ENCODE measurements at places on chromosomes 6 and 20.

DNA sequence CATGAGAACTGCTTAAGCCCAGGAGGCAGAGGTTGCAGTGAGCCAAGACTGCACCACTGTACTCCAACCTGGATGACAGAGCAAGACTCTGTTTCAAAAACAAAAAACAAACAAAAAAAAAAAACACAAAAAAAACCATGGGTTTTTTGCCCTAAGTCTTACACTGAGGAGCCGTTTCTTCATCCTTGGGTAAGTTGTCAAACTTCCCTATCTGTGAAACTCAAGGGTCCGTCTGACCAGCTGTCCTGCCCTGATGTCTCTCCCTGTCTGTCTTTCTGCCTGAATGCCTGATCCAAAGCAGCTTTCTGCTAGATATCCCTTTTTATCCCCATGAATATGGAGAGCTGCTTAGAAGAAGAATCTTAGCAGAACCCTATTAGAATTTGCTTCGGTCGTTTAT is 41.3 kb upstream of the CLDN20 start:
- no peak for DNase-seq

GRCh38 chr20:42688576-42688975 is 501.1 kb downstream of the PTPRT start:
- no peak for DNase-seq

DNA sequence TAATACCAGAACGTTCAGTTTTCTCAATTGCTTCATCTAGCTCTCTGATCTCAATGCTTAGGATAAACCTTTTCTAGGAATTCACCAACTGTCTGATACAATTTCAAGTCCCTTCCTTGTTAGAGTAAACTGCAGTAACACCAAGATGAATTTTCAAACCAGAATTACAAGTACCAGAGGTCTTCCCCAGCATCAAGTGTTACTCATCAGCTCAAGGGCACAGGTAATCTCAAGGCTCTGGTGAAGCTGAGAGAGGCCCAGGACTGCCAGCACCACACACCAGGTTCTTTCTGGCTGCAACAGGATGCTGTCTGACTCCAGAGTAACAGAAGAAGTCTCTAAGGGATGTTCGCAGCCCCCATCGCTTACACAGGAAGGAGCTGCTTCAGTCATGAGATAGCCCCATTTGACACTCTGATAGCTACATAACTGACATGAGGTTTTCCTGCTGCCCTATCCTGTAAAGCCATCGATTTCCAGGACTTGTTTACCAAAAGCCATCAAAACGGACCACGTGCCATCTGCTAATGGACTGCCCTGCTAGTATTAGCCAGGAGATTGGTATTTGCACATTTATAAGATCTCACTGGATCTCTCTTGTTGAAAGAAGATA is 549.4 kb downstream of the UTRN start:
- DNase-seq: no peak

- no peak for DNase-seq
Observed at GRCh38 chr20:45779011-45779915, 12.4 kb downstream of the WFDC3 start.

DNA sequence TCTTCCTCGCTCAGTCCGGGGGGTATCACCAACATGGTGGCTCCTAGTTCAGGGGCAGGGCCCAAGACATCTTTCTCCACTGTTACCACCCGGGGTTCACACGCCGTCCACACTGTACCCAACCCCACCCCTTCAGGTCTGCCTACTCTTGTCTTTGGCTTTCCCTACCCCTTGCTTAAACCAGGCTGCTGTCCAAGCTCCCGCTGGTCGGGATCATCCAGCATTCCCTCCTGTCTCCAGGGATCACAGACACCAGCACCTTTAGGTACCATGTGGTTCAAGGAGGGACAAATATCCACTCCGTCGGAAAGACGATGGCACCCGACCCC is 395 bp downstream of the NELFE start:
- no peak for DNase-seq

DNA sequence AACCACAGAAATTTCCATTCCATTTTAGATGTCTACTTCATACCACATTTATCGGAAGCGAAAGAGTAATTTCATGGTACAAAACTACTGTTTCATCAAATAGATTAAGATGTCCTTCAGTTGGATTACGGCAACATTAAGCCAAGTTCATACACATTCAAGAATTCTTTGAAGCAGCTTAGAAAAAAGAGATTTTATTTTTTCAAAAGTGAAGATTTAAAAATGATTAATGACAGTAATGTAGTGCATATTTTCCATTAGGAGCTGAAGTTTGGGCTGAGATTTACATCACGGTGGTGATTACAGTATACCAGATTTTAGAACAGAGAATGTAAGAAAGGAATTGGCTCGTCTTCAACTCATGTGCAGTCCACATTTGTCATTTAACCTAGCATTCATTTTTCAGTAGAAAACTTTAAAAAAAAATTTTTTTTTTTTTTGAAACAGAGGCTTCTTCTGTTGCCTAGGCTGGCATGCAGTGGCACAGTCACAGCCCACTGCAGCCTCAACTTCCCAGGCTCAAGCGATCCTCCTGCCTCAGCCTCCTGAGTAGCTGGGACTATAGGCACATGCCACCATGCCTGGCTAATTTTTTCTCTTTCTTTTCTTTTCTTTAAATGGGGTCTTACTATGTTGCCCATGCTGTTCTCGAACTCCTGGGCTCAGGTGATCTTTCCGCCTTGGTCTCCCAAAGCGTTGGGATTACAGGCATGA is 1.9 kb downstream of the SYNJ2 start:
- DNase-seq: no peak

GRCh38 chr20:7291323-7291943 is 523.9 kb downstream of the BMP2 start:
- DNase-seq: no peak

GRCh38 chr6:167936051-167936450 is 61.4 kb upstream of the KIF25 start:
- no peak for DNase-seq

DNA sequence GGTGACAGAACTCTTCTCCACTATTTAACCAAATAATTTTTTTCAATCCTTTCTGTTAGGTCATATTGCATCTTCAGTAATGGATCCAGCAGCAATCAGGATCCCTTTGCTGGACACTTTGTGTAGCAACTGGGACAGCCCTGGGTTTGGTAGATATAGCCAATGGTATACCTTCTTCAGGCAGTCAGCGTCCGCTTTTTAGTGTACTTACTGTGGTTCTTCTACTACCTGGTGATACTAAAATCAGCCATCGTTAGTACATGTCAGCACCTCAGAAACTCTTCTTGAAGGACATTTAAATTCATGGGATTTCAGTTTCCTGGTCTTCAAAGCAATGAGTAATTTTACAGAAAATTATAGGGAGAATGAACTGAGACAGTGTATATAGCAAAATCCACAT is 93.5 kb downstream of the ADGRG6 start:
- no peak for DNase-seq

GRCh38 chr20:7843613-7844012 is 96.6 kb downstream of the HAO1 start:
- no peak for DNase-seq

DNA sequence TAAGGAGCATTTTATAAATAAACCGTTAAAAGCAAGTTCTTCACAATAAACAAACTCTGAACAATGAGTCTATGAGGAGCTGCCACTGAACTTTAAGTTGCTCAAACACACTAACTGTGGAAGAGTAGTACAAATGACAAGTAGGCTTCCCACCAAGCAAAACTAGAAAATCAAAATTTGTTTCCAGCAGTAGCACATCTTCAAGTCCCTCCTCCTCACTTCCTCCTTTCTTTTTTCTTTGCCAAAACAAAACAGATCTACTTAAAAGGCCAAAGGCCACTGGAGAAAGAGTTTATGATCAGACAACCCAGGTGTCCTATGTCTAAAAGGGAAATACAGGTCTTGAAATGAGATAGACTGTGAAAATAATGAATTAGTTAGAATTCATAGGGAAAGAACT is 17.1 kb upstream of the FAM135A start:
- DNase-seq: no peak

DNA sequence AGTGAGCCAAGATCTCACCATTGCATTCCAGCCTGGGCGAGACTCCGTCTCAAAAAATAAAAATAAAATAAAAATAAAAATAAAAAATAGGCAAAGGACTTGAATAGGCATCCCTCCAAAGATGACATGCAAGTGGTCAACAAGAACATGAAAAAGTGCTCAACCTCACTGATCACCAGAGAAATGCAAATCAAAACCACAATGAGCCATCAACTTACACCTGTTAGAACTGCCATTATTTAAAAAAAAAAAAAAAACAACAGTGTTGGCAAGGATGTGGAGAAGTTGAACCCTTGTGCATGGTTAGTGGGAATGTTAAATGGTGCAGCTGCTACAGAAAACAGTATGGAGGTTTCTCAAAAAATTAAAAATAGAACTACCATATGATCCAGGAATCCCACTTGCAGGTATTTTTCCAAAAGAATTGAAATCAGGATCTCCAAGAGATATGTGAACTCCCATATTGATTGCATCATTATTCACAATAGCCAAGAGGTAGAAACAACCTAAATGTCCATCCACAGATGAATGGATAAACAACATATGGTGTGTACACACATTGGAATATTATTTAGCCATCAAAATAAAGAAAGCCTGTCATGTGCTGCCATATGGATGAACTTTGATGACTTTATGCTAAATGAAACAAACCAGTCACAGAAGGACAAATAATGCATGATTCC is 2.8 kb downstream of the C20orf203 start:
- DNase-seq: no peak

GRCh38 chr6:36739947-36740817 is 42.6 kb downstream of the RAB44 start:
- DNase-seq: no peak

- no peak for DNase-seq
Observed at GRCh38 chr6:27043244-27043643, 204.3 kb upstream of the PRSS16 start.

- no peak for DNase-seq
Observed at GRCh38 chr6:157034436-157035230, 257.5 kb downstream of the ARID1B start.

- no peak for DNase-seq
Observed at GRCh38 chr6:99178168-99178567, 171.3 kb downstream of the FAXC start.

DNA sequence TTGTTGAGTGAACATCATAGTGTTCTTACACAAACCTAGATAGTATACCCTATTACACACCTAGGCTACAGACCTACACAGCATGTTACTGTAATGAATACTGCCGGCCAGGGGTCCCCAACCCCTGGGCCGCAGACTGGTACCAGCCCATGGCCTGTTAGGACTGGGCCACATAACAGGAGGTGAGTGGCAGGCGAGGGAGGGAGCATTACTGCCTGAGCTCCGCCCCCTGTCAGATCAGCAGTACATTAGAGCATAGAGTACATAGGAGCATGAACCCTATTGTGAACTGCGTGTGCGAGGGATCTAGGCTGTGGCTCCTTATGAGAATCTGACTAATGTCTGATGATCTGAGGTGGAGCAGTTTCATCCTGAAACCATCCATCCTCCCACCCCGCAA is 126.3 kb downstream of the PRND start:
- no peak for DNase-seq

GRCh38 chr6:93676581-93676980 is 257.2 kb upstream of the EPHA7 start:
- DNase-seq: no peak

DNA sequence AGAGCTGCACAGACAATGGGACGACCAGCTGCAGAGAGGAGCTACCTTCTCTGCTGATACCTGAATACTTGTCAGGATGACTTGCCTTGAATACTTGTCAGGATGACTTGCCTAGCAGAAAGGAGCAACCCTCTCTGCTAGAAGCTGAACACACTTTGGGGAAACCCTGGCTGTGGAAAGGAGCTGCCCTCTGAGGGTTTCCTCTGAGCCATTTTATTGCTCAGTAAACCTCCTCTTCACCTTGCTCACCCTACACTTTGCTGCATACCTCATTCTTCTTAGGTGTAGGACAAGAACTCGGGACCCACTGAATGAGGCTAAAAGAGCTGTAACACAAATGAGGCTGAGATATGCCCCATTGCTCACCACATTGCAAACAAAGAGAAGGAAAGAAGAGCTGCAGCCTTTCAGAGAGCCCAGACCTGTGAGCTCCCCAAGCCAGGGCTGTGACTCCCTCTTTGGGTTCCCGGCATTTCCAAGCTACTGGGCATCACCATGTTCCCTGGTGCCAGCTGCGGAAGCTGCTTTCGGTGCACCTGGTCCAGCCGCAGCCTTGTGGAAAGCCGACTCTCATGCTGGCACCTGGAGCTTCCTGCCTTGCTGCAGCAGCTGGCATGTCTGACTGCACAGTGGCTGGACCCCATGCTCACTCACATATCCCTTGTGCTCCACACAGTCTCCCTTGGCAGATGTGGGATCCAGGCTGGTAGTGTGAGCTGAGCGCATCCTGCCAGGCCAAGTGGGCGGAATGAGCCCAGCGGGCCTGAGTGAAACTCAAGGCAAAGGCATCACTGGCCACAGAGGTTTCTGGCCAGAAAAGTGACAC is 106.7 kb upstream of the AHI1 start:
- no peak for DNase-seq

GRCh38 chr6:29974901-29975560 is 32.7 kb downstream of the HLA-A start:
- no peak for DNase-seq

- DNase-seq: no peak
Observed at GRCh38 chr6:134035823-134036296, 16.6 kb downstream of the SLC2A12 start.

DNA sequence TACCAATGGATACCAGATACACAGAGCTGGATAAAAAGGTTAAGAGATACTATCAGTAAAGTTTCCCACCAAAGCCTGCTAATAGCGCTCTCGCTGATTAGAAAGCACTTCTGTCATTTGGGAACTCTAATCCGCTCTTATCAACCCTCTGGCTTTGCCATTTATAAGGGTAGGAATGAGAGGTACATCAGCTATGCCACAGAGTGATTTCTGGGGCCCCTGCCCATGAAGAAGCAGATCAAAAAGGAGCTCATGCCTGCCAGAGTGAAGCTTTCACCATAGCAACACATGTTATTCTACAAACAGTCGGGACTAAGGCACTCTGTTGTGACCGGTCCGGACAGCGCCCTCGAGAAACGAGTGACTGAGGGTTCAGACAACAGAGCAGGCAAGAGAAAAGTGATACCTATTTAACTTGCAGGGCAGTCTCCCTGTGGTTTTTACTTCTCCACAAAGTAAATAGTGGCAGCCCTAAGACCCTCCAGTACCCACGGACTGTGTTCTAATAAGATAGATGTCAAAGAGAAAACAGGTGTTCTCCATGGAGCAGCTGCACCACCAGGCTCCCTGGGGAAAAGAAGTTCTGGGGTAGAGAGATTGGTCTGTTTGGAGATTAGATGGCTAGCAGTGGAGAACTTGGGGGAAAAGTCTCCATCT is 5.6 kb downstream of the TRAM2 start:
- DNase-seq: no peak

- no peak for DNase-seq
Observed at GRCh38 chr6:128097009-128097408, 196.2 kb upstream of the THEMIS start.

- DNase-seq: no peak
Observed at GRCh38 chr6:56808871-56809359, 146.0 kb upstream of the BEND6 start.

DNA sequence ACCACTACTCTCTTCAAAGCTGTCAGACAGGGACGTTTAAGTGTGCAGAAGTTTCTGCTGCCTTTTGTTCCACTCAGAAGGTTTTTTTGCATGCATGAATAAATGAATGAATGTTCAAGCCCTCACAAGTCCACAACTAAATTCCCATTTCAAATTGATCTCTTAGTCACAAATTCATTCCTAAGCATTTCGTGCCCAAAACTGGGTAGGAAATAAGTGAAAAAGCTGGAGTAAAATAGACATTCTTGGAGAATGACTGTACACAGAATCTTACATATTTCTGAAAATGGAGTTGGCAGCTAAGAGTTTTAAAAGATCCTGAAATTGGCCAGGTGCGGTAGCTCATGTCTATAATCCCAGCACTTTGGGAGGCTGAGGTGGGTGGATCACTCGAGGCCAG is 117.6 kb downstream of the PERP start:
- DNase-seq: no peak

GRCh38 chr6:15153191-15153590 is 92.7 kb upstream of the JARID2 start:
- no peak for DNase-seq

Measured in stimulated activated CD8-positive, alpha-beta memory T cell treated with anti-CD3 and anti-CD28 coated beads, Interleukin-4, amount 100 ng/mL, for 24 hours (primary cell).